ENCODE measurements at places on chromosomes 16 and 17. TPM values are rescaled to one million over a fixed set of nuclear protein-coding genes. Genes with fewer than 3 reads are reported as not detected.

The AOC2 gene
- 1.8 TPM for polyA plus RNA-seq

The PLEKHG4 gene
- polyA plus RNA-seq = 0.28 TPM

The CDRT15 gene
- polyA plus RNA-seq = not detected

The MYO15A gene
- polyA plus RNA-seq = 1.9 TPM

The TP53TG3D gene
- polyA plus RNA-seq = not detected

The ZG16 gene
- not detected for polyA plus RNA-seq

The CCR7 gene
- polyA plus RNA-seq = not detected

The SLC12A3 gene
- polyA plus RNA-seq = 0.09 TPM

The MLX gene
- 35.7 TPM for polyA plus RNA-seq

The OTOA gene
- polyA plus RNA-seq = 1.3 TPM

The HP gene
- not detected for polyA plus RNA-seq

The ZFP90 gene
- polyA plus RNA-seq = 73.6 TPM

The CTRB1 gene
- polyA plus RNA-seq = not detected

The GLP2R gene
- polyA plus RNA-seq = not detected

The TBC1D28 gene
- polyA plus RNA-seq = 2.2 TPM

The MRPL58 gene
- polyA plus RNA-seq = 49.7 TPM

The PLA2G15 gene
- 19.6 TPM for polyA plus RNA-seq

The CDH5 gene
- not detected for polyA plus RNA-seq

The GDPD3 gene
- polyA plus RNA-seq = 3.6 TPM

The SPATA32 gene
- polyA plus RNA-seq = not detected

The ZNF319 gene
- 5.1 TPM for polyA plus RNA-seq
